Epithelial cell of esophagus (primary cell): ENCODE measurements at places on chromosomes 5 and 9.

- DNase-seq: no peak
Measured at GRCh38 chr9:27398982-27399653, 102.2 kb upstream of the EQTN start.

GRCh38 chr9:136567651-136568287, 21.9 kb upstream of the NOTCH1 start:
- DNase-seq: peak; percentile 86

DNA sequence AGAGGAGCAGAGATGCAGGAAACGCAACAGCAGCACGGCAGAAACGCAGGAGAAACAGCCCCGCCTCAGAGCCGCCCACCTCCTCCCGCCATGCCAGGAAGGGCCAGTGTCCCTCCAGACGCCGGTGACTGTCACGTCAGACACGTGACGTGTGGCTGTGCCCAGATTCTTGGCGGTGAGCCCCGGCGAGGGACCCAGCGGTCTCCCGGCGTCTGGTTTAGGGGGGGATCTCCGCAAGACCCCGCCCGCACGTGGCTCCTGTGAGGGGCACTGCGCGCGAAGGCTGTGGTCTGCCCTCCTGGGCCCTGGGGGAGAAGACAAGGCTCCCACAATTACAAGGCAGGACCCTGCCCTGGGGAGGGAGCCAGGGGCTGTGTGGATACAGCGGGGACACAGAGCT, 2.4 kb upstream of the LCN8 start:
- no peak for DNase-seq

GRCh38 chr9:92718086-92719001, 46.3 kb downstream of the BICD2 start:
- DNase-seq: peak; percentile 43

DNA sequence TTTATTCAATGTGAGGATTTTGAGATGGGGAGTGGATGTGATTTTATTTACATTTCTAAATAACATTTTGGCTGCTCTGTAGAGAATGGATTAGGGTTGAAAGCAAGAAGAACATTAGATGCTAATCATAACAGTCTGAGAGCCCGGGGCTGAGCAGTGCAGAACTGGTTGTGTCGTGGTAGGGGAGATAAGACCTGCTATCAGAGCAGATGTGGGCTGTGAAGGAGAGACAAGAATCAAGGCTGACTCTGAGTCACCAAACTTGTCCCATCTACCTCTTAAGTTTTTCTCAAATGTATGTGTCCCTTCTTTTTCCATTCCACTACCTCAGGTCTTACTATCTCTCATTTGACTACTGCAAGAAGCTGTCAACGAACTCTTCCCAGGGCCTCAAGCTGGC, 35.4 kb upstream of the SLC28A3 start:
- DNase-seq: no peak

- peak; percentile 42 for DNase-seq
Measured at GRCh38 chr5:142803428-142804125, 33.4 kb downstream of the ARHGAP26 start.

- no peak for DNase-seq
Measured at GRCh38 chr9:86410281-86410680, 56.1 kb upstream of the TUT7 start.

GRCh38 chr5:159208514-159209437, 577 bp downstream of the RNF145 start:
- no peak for DNase-seq

- no peak for DNase-seq
Measured at GRCh38 chr9:119649205-119649604, 280.0 kb upstream of the BRINP1 start.

GRCh38 chr5:75050415-75050814, 1.9 kb downstream of the GCNT4 start:
- peak; percentile 26 for DNase-seq

GRCh38 chr5:54900984-54901725, 84.2 kb downstream of the ESM1 start:
- DNase-seq: peak; percentile 63

GRCh38 chr9:5834214-5834613, 1.3 kb upstream of the ERMP1 start:
- DNase-seq: no peak

GRCh38 chr9:134555094-134555650, 86.4 kb upstream of the COL5A1 start:
- DNase-seq: no peak

- DNase-seq: no peak
Measured at GRCh38 chr5:102608414-102608813, 109.6 kb upstream of the SLCO6A1 start.

- no peak for DNase-seq
Measured at GRCh38 chr9:97284798-97285197, 22.7 kb upstream of the CCDC180 start.

- DNase-seq: no peak
Measured at GRCh38 chr9:129027685-129028191, 393 bp downstream of the SH3GLB2 start.

- no peak for DNase-seq
Measured at GRCh38 chr9:126009047-126009446, 261.9 kb downstream of the PBX3 start.

DNA sequence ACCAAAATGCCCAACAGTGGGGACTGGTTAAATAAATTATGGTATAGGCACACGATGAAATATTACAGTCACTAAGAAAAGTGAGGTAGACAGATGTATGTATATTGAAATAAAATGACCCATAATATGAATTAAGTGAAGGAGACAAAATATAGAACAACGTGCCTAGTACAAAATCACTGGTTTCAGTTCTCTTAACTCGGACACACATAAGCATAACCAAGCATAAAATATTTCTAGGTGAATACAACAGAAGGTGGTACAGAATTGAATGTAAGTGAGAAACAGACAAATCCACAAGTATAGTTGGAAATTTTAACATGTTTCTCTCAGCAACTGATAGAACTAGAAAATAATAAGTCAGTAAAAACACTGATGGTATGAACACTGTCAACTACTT, 22.0 kb downstream of the PUM3 start:
- DNase-seq: no peak

- no peak for DNase-seq
Measured at GRCh38 chr9:7653262-7653661, 146.3 kb downstream of the DMAC1 start.

- no peak for DNase-seq
Measured at GRCh38 chr5:155540000-155540595, 526.5 kb downstream of the KIF4B start.

DNA sequence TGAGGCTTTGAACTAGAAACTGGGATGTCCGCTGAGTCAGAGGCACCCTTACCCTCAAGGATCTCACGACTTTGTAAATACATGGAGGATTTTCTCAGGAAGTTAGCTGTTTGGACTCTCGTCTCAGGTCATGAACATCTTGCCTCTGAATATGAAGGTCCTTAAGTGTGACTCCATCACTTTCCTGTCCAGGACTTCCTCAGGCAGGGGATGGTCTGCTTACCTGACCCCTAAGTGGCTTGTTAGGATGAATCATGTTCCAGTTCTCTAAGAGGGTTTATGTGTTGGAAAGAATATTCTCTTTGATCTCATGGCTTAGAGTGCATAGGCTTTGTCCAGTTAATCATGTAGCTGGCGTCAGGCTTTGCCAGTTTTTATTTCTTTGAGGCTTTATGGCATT, 511.7 kb upstream of the KLF4 start:
- peak; percentile 13 for DNase-seq

- no peak for DNase-seq
Measured at GRCh38 chr9:16031971-16032370, 479.1 kb downstream of the CCDC171 start.

GRCh38 chr5:157603333-157604190, 28.0 kb upstream of the ADAM19 start:
- peak; percentile 88 for DNase-seq

- DNase-seq: peak; percentile 75
Measured at GRCh38 chr9:126794441-126794840, 10.4 kb upstream of the ZBTB43 start.

DNA sequence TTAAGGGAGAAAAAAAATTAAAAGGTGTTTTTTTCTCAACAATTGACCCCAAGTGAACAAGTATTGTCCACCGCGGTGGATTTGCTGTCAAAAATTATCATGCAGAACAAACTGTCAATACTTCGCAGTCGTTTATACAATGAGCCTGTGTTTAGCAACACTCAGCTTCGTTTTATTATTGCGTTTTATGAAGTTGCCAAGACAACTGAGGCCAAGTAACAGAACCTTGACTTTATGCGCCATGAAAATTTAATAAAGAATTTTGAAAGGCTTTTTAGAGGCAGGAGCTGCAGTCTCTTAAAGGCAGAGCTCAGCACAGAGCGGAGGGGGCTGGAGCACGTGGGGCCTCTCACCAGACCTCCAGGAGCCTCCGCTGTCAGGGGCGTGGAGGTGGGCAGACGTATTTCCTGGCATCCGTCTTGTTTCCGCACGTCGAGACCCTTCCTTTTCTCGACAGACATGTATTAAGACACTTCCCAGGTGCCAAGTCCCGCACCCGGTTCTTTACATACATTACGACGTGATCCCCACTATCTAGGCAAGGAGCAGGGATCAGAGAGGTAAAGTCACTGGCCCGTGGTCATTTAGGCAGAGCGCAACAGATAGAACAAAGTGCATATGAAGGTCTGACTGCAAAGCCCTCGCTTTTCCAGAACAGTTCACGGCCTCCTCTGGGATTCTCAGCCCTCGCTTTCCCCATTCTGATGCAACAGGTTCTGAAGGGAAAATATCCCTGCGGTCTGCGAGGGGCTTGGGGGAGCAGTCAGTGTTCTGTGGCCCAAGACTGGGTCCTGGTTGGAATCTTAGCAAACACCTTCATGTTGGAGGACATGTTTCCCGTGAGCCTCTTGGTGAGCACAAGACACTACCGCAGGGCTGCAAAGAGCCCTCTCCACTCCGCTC, 164.4 kb downstream of the DAB2IP start:
- DNase-seq: no peak

DNA sequence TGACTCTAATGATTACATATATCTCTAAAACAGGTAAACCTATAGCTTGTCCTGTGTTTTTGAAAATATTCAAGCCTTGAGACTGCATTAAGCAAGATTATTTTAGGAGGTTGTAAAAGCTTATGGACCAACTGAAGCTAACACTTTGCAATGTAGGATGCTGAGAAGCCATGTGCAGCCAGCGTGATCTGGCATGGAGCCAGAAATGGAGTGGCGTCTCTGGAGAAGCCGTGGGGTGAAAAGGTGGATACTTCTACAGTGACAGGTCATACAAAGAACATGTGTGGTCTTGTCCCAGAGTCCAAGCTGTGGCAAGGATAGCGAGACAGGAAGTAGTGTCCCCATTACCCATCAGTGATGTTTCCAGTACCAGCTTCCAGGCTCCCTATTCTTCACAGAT, 100.8 kb upstream of the CD180 start:
- peak; percentile 13 for DNase-seq

DNA sequence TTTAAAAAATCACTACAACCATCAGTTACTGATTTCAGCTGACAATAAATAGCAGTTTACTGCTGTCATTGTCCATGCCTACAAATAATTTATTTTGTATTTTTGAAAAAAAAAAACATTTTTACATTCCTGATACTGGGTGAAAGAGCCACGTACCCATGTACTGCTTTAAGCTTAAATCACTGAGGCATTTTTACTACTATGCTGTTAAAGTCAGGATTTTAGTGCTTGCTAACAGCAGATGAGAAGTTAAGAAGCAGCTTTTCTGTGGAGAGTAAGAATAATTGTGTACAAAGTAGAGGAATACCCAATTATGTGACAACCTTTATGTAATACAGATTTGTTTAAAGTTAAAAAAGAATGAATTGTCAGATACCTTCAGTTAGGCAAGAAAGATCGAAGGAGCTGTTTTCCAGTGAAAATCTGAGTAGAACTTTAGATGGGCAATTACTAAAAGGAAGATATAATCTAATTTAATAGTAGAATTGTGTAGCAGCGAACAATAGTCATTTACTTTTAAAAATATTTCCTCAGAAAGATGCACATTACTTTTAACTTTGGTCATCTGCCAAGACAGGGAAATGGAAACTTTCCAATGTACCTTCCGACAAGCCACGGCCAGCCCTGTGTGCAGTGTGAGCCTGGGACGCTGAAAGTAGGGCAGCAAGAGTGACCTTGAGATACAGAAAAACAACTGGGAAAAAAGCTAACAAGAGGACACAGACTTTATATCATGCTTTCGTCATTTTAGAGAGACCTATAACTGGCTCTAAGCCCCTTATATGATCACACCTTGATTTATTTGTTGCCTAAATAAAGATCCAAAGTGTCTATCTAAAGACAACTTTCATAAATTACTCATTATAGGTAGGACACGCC, 39.9 kb downstream of the RHOBTB3 start:
- peak; percentile 62 for DNase-seq

DNA sequence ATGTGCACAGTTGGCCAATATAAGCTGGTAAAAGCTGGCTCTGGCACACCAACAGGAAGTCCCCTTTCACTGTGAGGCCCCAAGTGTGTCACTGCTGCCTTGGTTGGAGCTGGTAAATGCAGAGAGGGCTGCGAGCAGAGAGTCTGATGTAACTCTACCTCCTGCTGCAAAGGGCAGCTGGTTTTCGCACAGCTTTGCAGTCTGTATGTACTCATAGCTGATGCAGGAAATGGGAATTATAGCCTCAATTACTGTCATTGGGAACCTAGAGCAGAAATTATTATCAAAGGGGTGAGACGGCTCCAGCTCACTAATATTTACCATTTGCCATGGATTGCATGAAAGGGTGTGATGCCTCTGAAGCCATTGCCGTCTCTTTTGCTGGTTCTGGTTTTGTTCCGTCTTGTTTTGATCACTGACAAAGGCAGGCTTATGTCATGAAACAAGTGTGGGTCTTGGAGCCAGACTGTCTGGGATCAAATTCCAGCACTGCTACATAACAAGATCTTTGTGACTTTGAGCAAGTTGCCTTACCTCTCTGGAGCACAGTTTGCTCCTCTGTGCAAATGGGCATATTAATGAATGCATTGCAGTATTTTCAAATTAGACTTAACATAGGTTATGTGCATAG, 124.3 kb upstream of the SLC25A48 start:
- DNase-seq: no peak

DNA sequence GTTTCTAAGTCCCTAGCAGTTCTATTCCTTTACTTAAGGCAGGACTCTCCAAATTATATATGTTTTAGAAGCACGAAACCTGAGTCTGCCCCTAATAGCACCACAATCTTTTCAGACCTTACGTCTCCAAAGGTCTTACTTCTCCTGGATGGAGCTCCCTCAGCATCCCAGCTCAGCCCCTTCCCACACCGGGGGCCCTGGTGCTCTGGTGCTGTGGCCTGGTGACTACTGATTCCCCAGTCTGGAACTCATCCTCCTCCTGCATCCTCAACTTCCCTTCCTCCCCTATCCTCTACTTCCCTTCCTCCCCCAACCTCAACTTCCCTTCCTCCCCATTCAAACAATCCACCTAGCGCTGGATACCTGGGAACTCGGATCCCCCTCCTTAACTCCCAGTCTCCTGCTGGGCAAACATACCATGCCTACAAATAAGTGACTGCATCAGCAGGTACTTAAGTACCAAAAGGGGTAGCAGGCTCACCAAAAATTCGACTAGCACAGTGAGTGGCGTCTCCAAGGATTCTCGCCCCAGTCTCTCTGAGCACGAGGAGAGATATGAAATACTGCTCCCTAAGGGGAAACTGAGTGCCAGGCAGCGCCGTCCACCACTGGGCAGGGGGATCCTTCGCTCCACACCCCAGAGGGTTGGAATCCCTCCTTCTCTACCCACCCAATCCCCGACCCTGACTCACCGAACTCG, 831 bp downstream of the IGFBPL1 start:
- no peak for DNase-seq
